D721Med (cell line): ENCODE measurements at places on chromosomes 7 and 10.
A peak's percentile ranks its signal among the peaks of the same experiment; 100 is the strongest.

DNA sequence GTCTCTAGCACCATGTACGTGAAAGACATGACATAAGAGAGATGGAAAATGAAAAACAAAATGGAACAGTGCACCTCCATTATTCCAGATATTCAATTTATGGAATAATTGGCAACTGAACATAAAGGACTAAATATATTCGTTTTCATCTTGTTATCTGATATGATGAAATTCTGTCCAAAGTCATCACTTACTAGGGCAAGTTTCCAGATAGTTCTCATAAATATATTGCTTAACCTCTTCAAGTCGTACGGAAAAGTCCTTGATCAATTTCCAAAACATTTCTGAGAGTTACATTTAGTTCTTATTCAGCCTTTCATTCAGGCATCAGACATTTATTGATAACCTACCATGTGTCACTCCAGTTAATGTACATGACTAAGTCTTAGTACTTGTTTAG is 185.2 kb downstream of the HGF start:
- DNase-seq, result no peak

DNA sequence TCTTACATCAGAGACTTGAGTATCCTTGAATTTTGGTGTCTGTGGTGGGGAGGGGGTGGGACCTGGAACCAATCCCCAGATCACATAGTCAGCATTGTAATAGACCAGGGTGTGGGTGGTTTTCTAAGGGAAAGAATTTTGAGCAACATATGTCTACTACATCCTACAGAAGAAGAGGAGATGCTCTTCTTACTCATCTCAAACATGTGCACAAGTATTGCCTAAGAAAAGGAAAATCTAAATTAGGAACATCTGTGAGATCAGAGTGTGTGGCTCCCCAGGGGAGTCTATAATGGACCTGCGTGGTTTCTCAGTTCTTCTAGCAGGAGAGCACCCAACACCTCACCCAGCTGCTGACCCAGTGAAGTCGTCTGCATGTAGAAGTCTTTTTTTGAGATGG is 148.8 kb downstream of the CCDC3 start:
- no peak for DNase-seq

GRCh38 chr10:79196470-79197461 is 128.0 kb downstream of the ZMIZ1 start:
- peak; percentile 75 for DNase-seq

- DNase-seq, result peak; percentile 100
These were observed at the start of gene ATP6V0E2 for GRCh38 chr7:149873074-149873969. ATP6V0E2 (plus strand) TSS chr7:149873969; CDS start chr7:149874066, 97 bp downstream.

- DNase-seq, result no peak
These were observed 23.3 kb downstream of the CALML3 start for GRCh38 chr10:5547931-5548660.

GRCh38 chr10:35731828-35732227 is 89.7 kb upstream of the FZD8 start:
- DNase-seq, result no peak

DNA sequence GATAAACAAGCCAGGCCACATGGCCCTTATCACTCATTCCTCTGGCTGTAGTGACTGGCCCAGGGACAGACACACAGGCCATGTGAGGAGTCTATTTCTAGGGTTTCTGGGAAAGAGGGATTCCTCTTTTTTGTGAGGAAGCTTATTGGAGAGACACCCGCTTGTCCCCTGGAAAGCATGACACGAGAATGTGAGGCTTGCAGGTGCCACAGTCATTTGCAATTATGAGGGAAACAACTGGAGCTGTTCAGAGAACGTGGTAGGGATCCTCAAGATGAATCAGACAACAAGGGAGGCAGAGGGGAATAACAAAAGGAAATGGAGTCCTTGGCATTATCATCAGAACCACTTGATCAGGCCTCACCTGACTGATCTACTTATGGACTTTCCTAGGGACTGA is 64.5 kb downstream of the ADCYAP1R1 start:
- DNase-seq, result no peak

DNA sequence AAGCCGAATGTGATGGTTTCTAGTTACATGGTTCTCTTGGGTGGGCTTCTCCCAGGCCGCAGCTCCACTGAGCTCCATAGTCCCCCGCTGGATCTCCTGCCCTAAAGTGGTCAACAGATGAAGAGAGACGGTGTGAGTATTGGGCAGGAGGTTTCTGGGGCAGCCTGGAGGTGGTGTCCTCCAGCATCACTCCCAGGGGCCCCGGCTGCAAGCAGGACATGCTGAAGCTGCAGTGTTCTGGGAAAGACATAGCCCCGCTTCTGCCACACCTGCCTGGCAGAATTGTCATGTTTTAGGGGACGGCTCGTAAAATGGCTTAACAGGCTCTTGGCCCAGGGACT is 40.4 kb downstream of the CALML3 start:
- DNase-seq, result no peak
